ENCODE measurements at places on chromosomes 12 and 14.

GRCh38 chr12:93734784-93735183 lies 57.6 kb downstream of the CRADD start:
- DNase-seq = no peak

DNA sequence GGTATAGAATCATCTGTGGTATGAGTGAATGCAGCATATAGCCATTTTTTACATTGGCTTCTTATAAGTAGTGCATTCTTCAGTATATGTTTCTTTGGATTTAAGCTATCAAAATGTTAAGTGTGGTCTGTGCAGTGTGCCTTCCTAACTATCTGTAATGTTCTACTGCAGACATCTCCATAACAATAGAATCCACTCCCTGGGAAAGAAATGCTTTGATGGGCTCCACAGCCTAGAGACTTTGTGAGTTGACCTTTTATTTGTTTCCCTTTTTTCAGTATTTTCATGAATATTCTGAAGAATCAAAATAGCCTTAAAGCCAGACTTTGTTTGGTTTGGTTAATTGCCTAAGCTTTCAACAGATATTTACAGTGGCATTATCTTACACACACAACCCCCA lies 107.2 kb downstream of the ZFC3H1 start:
- no peak for DNase-seq

- no peak for DNase-seq
These were observed 158.0 kb downstream of the EPS8 start for GRCh38 chr12:15631007-15631715.

DNA sequence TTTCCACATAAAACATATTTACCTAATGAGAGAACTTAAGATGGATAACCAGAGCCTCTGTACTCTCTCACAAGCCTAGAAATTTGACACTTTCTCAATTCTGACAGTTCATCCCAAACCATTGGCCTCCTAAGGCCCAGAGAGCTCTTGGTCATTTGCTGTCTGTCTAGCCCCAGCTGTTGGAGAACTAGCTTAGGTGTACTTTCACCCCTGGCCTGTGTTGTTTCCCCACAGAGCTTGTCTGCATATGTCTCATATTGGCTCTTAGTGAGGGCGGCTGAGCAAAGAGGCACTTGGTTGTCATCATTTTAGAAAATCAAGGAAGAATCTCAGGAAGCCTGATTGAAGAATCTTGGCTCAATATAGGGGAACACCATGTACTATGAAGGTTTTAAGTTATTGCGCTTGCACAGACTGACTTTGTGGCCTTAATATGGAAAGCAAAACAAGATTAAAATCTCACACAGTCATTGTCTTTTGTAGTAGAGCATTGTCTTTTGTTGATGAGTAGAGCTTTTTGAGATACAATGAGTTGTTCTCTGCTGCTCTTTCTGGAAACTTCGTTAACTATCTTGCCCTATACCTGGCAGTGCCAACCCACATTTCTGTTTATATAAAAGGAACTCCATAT lies 324.6 kb downstream of the RAD51B start:
- no peak for DNase-seq

DNA sequence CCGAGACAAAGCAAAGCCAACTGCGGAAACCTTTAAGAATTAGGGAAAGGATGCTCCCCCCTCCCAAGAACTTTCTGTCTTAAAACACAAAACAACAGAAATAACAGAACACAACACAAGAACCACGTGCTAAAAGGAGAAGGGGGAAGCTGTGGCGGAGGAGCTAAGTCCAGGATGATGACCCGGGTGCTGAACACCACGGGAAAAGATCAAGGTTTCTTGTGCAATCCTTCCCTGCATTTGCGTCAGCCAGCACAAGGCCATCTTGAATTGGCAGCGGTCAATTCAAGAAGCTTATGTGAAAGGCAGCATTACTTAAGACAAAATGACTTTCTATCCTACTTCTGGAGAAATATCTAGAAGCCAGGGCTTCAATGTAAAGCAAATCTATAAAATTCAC lies 11.0 kb upstream of the CREBL2 start:
- DNase-seq = no peak

GRCh38 chr12:10968765-10969456 lies 17.8 kb downstream of the TAS2R50 start:
- no peak for DNase-seq

- DNase-seq = no peak
These were observed 313.3 kb downstream of the MED13L start for GRCh38 chr12:115964214-115964613.

DNA sequence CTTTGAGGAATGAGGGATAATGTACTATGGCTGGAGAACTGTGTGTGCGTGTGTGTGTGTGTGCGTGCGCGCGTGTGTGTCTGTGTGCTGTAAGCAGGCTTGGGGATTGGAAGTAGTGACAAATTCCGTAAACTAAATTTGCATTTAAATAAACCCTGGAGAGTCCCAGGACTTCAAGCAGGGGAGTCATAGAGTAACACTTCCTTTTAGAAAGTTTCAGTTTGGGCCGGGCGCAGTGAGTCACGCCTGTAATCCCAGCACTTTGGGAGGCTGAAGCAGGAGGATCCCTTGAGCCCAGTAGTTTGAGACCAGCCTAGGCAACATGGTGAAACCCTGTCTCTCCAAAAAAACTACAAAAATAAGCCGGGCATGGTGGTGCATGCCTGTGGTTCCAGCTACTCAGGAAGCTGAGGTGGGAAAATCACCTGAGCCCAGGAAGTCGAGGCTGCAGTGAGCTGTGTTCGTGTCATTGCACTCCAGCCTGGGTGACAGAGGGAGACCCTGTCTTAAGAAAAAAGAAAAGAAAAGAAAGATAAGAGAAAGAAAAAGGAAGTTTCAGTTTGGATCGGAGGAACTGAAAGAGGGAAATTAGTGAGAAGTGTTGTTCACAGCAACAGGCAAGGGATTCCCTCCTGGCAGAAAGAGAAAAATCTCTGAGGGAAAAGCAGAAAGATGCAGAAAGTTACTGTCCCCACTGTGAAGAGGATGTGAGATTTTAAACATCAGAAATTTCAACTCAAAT lies 222.7 kb upstream of the SOX5 start:
- no peak for DNase-seq

- peak; percentile 52 for DNase-seq
These were observed 187.2 kb upstream of the NEDD1 start for GRCh38 chr12:96719660-96720362.

GRCh38 chr14:48107646-48108045 lies 432.2 kb upstream of the MDGA2 start:
- DNase-seq = no peak

DNA sequence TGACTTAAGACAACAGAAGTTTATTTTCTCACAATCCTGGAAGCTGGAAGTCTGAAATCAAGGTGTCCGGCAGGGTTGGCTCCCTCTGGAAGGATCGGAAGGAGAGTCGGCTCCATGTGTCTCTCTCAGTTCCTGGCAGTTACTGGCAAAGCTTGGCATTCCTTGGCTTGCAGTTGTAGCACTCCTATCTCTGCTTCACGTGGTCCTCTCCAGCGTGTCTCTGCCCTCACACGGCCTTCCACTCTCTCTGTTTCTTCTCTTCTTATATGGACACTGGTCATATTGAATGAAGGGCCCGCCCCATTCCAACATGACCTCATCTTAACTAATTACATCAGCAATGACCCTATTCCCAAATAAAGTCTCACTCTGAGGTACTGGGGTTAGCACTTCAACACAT lies 60.1 kb upstream of the TUNAR start:
- no peak for DNase-seq
